ENCODE measurements at places on chromosomes 4 and X.

DNA sequence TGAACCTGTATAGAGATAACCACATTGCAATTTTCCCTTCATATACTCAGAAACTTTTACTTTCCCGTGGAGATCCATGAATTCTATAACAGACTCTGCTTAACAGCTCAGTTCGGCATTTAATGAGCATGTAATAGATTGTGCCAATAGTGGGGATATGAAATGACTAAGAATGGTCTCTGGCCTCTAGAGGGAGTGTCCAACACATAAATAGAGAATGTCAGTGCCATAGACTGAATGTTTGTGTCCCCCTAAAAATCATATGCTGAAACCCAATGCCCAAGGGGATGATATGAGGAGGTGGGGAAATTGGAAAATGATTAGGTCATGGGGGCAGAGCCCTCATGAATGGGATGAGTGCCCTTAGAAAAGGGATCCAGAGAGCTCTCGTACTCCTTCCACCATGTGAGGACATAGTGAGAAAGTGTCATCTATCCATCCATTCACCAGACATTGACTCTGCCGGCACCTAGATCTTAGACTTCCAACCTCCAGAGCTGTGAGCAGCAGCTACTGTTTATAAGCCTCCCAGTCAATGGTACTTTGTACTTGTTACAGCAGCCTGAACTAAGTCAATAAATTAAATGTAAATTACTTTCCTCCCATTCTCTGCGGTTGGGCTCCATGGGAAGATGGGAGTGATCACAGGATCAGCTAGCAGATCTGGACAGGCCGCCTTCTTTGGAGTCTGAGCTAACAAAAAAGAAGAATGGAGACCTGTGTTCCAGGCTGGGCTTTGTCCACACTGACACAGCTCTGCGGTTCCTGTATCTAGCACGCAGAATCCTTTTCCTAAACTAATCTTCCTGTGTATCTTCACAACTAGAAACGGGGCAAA is 28.1 kb upstream of the HPSE start:
- DNase-seq = peak; percentile 14

GRCh38 chr4:78551420-78552351 is at the start of gene ANXA3:
ANXA3 (plus strand) TSS chr4:78551770; CDS start chr4:78554474, 2,704 bp downstream.
- DNase-seq = no peak

DNA sequence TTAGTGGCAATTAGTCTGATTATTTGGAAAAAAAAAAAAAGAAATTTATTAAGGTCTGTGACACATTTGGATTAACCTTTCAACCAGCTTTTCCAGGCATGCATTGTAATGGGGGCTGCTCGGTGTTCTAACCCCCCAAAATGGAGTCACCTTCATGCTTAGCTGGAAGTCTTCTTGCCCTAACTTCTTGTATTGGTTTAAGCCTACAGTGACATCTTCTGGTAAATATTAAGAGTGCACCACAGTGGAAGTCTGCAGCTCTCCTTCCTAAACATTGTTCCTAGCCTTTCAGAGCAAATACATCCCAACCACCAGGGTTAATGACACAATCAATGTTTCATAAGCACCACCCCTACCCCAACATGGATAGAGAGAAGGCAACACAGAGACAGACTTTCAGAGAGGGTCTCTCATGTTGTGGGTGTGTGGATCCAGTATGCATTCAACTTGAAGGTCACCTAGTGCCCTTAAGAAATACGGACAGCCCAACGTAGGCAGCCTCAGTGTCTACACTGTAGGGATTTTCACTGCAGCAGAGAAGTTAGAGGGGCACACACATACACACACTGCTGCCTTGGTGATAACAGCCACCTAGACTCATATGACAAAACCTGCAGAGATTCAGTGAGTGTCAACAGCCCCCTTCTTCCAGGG is 142.9 kb upstream of the MBNL3 start:
- DNase-seq = peak; percentile 18

- DNase-seq = no peak
These were observed 498 bp downstream of the MAGEA10 start for GRCh38 chrX:152137771-152138387.

GRCh38 chr4:151649479-151649878 is 111.3 kb downstream of the GATB start:
- DNase-seq = no peak
